Daoy (cell line): ENCODE measurements at places on chromosomes 16 and 17. TPM values are rescaled to one million over a fixed set of nuclear protein-coding genes. Genes with fewer than 3 reads are reported as not detected.

GRCh38 chr16:53973021-53973420 is 269.1 kb downstream of the FTO start:
- DNase-seq = no peak

DNA sequence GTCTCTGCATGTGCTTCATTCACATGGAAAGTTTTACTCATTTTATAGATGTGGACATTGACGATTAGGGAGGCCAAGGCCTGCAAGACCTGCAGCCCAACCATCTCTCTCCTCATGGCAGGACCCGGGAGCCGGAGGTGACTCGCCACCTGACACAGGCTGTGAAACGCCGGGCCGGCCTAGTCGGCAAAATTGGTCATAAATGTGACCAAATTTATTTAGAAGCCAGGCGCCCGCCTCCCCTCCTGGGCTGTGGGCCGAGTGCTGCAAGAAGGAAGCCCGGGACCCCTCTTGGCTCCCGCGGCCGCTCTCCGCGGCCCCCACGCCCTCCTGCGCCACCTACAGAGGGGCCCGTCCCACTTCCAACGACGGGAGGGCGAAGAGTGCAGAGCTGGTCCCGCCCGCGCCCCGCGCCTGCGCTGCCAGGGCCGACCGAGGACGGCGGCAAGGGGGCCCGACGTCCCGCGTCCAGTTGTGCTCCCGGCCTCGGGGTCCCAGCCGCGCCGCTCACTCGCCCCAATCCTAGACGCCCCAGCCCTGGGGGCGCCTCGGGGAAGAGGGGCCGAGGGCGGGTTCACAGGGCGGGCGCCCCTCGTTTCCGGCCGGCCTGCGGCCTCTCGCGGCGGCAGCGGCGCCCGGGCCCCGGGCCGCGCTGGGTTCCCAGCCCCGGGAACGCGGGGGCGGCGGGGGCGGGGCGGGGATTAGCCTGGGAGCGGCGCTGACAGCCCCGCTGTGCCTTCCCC is 47.5 kb downstream of the WNT3 start:
- DNase-seq = peak; percentile 74

GRCh38 chr16:8739151-8739550 is 58.3 kb downstream of the TMEM186 start:
- no peak for DNase-seq

DNA sequence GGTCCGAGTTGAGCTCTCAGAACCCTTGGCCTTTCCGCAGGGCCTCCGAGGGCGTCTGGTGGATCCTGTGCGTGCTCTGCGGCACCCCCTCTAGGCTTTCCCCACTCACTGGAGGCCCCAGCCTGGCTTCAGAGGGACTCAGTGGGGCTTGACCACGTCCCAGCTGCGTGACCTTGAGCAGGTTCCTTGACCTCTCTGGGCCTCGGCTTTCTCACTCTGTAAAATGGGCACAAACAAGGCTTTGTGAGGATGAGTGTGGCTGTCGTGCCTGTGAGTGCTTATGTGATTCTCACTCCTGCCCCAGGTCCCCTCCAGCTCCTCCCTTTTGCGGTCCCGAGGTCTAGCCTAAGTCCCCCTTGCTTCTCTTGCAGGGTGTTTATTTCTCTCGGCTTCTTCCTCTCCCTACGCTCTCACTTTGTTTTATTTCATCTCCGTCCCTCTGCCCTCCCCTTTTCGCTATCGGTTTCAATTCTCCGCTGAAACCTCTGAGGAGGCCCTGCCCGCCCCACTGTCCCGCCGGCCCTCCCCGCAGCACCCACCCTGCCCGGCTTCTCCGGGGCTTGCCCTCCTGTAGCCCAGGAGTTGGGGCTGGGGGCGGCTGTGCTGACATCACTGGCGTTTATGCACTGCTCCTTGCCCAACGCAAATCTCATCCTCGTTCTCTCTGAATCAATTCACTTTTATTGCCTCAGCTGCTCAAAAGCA is 82.3 kb upstream of the CBX4 start:
- no peak for DNase-seq

KRT31 gene
- not detected in 2 replicates for total RNA-seq

GRCh38 chr16:79621027-79621426 is 20.5 kb upstream of the MAF start:
- DNase-seq = no peak

GRCh38 chr17:36627101-36627500 is 25.7 kb downstream of the MRM1 start:
- DNase-seq = no peak

GRCh38 chr17:47204722-47205418 is 4.3 kb upstream of the MYL4 start:
- DNase-seq = peak; percentile 53

- DNase-seq = no peak
These were observed 166.6 kb upstream of the CIBAR2 start for GRCh38 chr16:85278839-85279238.
